ENCODE measurements at places on chromosomes 11 and 22.

DNA sequence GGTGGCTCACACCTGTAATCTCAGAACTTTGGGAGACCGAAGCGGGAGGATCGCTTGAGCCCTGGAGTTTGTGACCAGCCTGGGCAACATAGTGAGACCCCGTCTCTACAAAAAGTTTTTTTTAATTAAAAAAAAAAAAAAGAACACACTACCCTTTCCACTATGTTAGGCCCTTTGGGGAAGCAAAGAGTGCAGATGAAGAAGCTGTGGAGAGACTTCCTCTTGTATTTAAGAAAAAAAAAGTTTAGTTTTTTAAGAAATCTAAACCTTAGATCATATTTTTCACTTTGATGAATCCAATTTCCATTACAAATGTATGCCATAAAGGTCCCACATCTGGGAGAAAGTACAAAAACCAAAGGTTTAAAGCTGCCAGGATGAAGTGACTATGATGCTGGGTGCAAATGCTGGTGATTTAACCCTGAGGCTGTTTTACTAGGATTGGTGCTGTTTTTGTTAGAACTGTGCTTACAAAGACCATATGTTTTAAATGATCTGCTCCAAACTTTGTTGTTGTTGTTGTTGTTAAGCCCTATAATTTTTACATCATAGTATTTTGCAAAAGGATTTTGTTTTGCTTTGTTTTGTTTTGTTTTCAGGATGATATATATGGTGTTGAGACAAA lies 28.9 kb upstream of the ACER3 start:
- no peak for DNase-seq

DNA sequence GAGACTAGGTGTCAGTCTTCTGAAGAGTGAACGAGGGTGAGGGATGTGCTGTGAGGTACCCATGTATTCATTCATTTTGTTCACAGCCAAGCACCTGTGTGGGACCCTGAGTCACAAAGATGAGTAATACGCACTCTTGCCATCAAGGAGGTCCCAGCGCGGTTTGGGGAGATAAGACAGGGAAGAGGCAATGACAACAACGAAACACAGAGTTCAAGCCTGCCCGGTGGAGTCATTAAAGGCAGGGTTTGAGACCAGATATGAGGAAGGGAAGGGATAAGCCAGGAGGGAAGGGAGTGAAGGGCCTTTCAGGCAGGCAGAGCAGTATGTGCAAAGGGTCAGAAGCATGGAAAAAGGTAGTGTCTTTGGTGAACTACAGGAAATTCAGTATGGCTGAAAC lies 4.6 kb downstream of the DCHS1 start:
- DNase-seq = no peak

DNA sequence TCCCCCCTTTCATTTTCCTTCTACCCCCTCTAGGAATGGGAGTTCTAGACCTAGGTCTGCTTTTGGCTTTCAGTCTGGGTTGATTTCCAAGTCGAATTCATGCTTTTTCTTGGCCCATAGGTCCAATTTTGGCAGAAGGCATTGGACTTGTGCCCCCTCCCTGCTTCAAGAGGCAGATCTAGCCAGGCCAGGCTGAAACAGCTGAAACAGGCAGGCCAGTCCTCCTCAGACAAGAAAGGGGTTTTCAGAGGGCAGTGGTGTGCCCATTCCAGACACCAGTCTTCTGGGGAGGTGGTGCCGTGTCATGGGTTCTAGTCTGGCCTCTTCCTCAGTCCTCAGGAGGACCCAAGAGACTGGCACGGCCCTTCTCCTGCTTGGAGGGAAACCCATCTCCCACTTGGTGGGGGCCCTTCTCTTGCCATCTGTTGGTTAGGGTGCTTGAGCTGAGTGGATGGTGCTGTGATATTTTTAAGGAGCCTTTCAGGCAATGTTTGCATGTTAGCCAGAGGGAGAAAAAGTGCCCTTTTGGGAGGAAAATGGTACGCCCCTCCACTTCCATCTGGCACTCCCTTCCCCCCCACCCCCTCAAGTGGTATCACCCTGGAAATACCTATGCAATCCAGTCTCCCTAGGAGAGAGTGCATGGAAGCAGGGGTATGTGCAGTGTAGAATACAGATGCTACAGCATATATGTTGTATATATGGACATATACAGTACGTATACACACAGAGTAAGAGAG lies 53.6 kb downstream of the SYT13 start:
- DNase-seq = no peak

DNA sequence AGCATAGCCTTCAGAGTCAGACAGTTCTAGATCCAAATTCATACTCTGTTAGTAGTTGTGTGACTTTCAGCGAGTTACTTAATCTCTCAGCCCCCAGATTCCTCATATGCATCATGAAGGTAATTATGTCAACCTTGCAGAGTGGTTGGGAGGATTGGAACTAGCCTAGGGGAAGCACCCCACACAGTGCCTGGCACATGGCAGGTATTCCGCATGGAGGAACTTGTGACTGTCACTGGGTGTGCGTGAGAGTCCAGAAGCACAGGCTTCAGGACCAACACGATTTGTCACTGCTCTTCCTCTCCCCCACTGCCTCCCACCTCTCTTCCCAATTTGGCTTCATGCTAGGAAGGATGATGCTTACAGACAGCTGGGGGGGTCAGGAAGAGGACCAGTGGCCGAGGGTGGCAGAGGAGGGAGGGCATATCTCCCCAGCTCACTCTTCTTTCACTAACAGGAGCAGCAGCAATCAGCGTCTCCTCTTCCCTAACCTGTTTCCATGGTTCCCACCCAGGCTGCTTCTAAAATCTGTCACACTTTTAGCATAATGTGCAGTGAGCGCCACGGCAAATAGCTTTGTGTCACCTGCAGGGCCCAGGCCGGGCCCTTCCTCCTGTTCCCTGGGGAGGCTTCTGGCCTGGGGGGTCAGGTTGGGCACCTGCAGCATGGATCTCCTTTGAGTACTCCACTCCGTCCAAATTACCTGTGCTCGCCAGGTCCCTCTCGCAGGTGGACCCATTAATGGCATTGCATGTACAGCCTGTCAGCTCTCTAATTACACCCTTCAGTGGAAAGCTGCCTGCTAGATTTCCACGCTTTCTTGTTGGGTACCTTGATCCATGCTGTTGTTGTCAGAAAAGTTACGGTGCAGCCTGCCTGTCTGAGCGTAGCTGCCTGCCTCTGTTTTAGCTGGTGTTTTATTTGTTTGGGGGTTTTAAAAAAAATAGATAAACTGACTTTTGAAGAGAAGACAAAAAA lies 400.4 kb downstream of the NXPE2 start:
- no peak for DNase-seq

- peak; percentile 32 for DNase-seq
Observed at GRCh38 chr11:46119352-46120216, 1.7 kb downstream of the PHF21A start.

- DNase-seq = no peak
Observed at GRCh38 chr11:6646071-6646470, 9.5 kb downstream of the DCHS1 start.

GRCh38 chr22:35037089-35037488 lies 28.9 kb upstream of the ISX start:
- no peak for DNase-seq

- no peak for DNase-seq
Observed at GRCh38 chr11:17779861-17780594, 45.4 kb downstream of the KCNC1 start.

DNA sequence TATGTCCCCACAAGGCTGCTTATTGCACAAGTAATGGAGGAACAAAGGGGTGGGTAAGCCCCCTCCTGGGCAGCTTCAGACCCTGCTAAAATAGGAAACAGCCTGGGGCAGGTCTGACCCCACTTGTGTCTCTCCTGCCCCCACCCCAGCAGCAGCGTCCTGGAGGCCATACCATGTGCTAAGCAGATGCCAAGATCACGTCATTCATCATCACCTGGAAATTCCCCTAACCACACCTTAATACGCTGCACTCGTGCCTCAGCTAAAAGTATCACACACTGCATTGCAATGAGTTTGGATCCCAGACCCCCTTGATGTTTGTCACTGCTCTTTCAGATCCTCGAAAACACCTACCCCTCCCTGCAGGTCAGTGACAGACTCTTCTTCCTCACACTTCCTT lies 27.8 kb upstream of the GGTLC2 start:
- no peak for DNase-seq

- no peak for DNase-seq
Observed at GRCh38 chr22:49255741-49256318, 571.8 kb downstream of the BRD1 start.

- DNase-seq = no peak
Observed at GRCh38 chr11:67617243-67617953, 10.7 kb downstream of the NDUFV1 start.

DNA sequence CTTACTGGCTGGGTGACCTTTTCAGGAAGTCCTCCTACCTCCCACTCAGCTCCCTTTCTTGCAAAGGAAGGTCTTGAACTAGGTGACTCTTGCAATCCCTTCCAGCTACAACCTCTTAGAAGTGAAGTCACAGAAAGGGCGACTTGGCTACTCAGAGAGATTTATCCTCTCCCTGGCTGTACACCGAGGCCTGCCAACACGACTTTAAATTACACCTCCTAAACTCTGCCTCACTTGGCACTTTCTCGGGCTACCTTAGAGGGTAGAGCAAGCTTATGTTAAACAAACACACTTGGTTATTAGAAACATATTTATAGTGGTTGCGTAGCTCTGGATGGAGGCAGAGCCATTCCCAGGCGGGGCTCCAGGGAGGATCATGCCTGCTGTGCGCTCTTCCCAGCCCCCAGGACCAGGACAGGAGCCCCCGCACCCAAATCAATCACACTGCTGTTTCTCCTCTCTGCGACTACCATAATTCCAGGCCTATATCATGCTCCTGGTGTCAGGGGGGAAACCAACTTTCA lies 358.4 kb downstream of the BUD13 start:
- DNase-seq = no peak

All from activated CD4-positive, alpha-beta T cell treated with anti-CD3 and anti-CD28 coated beads for 24 hours (primary cell).